ENCODE measurements at places on chromosomes 3 and 15.

- no peak for DNase-seq
Measured at GRCh38 chr3:59885101-59885500, 835.3 kb upstream of the CFAP20DC start.

- DNase-seq: peak; percentile 97
Measured at GRCh38 chr3:192901435-192901834, 16.2 kb downstream of the MB21D2 start.

DNA sequence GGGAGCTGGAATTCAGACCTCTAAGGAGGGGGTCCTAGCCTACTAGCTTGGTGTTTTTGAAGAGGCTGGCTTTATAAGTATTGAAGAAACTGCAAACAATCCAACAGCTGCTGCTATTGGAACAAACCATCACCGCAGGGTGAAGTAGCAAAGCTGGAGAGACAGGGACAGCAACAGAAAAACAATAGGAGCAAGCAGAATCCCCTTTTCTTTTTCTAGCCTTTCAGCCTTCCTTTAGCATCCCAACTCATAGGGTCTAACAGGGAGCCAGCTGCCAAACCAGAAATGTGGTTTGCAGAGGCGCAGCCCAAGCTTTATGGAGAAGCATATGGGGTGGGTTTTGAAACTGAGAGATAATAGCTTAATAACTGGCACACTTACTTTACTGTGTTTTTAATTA is 106.2 kb upstream of the CHMP2B start:
- no peak for DNase-seq

DNA sequence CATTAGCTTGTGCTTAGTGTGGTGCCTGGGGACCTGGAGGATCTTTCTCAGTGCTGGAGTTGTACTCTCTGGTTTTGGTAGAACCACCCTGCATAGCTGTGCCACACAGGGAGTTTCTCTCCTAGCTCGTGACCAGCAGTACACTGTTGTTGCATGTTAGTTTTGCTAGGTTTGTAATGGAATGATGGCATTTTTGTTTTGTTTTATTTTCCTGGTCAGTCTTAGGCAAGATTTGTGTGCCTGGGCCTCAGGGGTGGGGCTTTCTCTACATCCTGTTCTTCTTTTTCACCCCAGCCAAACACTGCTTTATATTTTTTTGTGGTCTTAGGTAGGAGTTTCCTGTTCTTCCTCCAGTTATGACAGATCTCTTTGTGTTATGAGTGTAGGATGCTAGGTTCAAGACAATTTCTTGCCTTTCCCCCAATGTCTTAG is 534.5 kb upstream of the KCNMB2 start:
- no peak for DNase-seq

GRCh38 chr3:2765002-2765579 is 345.1 kb downstream of the IL5RA start:
- DNase-seq: no peak

- DNase-seq: no peak
Measured at GRCh38 chr3:190970560-190970959, 108.1 kb upstream of the GMNC start.

- DNase-seq: no peak
Measured at GRCh38 chr15:67528513-67528912, 7.6 kb downstream of the C15orf61 start.

Data from EL (cell line).